AG08396 (cell line): ENCODE measurements at places on chromosomes 13 and 19.

GRCh38 chr13:101489643-101490405 lies 37.3 kb downstream of the ITGBL1 start:
- no peak for DNase-seq

DNA sequence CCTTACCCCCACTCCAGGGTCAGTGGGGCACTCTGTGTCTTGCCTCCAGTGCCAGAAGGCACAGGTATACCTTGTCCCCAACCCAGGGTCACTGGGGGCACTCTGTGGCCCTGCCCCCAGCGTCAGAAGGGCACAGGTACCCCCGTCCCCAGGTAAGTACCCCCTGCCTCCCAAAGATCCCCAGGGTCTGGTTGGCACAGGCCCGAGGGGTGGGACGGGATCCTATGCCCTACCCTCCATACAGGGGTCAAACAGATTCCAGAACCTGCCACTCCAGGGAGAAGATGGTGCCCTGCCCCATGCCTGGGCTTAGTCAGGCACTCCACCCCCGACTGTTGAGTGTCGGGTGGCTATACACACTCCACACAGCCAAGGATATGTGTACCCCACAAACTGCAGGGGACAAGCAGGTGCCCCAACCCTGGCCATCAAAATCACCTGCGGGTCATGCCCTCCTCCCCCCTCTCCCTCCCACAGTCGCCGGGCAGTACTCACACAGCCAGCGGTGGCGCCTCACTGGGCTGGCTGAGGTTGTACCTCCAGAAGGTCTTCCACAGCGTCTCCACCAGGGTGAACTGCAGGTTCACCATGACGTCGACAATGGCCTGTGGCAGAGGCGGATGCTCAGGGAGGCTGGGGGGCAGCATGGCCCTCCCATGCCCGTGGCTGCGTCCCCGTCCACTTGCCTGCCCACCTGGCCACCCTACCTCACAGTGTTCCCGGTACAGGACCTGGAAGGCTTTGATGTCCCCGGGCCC lies 13.8 kb downstream of the DCAF15 start:
- DNase-seq, result no peak

GRCh38 chr19:42816894-42817293 lies 51.4 kb upstream of the PSG8 start:
- DNase-seq, result no peak

- no peak for DNase-seq
Measured at GRCh38 chr19:17840019-17840418, 7.8 kb downstream of the JAK3 start.

- no peak for DNase-seq
Measured at GRCh38 chr13:33640832-33641231, 177.1 kb upstream of the RFC3 start.

GRCh38 chr13:77150651-77151050 lies 123.7 kb upstream of the FBXL3 start:
- DNase-seq, result no peak

GRCh38 chr19:54311486-54311885 lies 1.5 kb downstream of the LILRA5 start:
- DNase-seq, result no peak

DNA sequence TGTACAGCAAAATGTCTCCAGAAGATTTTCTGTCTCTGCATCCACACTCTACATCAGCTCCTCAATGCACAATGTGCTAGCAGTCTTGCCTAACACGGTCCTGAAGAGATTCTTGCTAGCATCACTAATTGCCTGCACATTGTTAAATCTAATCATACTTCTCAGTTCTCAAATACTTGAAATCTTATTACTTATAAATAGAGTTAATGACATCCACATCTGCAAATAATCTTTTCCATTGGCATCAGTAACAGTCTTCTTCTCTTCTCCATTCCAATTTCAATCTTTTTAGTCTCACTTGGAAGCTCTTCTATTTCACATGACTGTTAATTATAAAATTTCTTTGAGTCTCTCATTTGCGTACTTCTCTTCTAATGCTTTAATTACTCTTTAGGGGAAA lies 630.5 kb upstream of the SLITRK6 start:
- DNase-seq, result no peak

DNA sequence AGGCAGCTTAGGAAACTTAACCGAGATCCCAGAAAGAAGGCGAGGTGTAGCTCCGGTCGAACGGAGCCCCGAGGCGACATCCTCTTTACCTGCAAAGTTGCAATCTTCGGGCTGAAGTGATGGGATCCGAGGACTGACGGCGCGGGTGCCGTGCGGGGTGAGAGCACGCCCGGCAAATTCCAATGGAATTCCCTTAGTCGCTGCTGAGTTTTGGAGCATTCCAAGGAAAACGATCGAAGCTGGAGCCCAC lies 141 bp downstream of the TRPC4 start:
- DNase-seq, result no peak

DNA sequence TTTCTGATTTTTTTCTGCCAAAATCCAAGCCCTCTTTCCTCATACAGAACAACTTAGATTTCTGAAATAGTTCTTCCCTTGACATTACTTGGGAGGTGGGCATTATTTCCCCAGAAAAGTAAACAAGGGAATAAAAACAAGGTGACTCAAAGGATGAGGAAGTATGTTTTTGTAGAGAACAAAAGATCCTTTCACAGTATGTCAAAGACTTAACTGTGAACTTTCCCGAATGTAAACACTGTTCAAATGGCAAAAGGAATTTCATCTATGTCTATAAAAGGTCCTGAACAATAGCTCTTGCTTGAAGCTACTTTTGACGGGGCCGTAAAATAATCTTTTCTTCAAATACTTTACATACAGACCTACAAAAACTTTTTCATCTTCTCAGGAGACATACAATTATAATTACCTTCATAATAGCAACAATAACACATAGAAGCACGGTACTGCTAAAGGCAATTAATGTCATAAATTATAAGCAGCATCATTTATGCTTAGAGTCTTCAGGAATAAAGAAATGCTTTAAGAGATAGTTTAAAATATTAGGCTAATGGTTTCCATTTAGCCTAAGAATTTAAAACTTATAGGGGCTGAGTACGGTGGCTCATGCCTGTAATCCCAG lies 191.1 kb downstream of the RGCC start:
- DNase-seq, result no peak

DNA sequence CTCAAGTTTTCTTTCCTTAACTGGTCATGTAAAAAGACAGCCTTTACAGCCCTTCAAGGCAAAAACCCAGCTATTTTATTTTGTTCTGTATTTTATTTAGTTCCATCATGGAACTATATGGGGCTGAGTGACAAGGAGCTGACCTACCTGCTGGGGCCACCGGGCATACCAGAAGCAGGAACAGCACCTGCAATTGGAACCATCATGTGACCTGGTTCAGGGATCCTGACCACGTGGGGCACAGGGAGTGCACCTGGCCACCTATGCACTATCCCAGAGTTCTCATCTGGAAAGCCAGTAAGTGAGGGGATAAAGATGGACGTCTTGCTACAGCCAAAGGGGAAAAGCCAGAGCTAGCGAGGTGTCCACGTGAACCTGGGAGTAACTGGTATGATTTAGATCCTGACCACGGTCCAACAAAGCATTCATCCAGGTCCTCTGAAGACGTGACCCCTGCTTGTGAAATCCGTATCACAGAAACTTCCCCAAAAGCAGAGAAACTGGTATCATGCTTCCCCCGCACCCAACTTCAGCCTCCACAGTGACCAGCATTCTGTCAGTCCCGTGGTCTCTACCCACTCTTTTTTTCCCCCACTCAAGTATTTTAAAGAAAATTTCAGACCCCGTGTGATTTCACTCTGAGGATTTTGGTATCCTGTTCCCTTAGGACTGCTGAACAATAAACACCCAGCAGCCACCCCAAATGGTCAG lies 40.5 kb upstream of the SLC15A1 start:
- no peak for DNase-seq

- DNase-seq, result no peak
Measured at GRCh38 chr19:34574704-34575103, 93.1 kb downstream of the WTIP start.

DNA sequence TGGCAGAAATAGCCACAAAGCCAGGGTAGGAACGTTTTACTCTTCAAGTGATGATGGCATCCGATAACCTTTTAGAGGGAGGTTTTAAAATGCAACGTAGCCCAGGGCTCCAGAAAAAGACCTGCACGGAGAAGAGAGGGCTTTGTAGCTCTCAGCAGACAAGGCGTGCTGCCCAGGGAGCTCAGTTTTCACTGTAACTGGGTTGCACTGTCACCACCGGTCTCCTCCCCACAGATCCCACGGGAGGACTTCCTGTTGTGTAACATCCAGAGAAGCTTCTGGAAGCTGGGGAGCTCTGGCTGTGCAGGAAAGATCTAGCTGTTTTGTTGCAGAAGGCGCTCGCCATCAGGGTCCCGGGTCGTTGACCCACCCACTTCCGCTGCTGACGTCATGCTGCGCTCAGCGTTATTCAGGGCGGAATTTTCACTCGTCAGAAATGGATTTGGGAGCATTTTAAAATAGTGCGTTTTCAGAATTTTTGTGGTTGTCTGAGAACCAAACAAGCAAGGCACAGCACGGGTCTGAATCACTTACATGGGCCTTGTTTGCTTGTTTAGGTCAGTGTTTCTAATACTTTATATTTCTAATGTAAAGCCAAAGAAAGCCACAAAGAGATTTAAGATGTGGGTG lies 50.8 kb downstream of the ATP11A start:
- peak; percentile 85 for DNase-seq

- no peak for DNase-seq
Measured at GRCh38 chr19:43499042-43499441, 5.5 kb downstream of the PHLDB3 start.

DNA sequence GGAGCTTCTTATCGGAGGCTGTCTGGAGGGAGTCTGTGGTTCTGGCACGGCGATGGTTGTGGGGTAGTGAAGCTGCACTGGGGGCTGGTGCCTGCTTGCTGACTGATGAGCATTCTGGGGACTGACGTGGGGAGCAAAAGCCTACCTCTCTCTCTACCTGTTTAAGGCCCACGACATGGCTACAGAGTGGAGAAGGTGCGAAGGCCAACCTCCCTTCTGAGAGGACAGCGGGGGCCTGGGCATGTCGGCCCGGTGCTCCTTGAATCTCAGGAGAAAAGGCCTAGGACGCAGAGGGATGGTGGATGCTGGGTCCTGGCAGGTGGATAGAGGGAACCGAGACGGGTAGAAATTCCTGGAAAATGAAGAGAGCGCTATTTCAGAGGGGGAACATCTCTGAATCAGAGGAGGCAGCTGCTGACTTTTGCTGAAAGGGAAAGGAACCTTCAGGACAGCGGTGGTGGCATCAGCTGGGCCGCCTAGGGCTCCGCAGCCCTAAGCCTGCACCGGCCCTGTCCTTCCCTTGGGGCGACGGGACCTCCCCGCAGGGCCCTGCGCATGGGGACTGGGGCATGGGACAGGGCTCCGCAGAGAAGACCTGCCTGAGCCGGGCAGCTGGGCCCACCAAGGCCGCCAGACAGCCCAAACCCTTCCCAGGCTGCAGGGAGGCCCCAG lies 35.0 kb upstream of the MEDAG start:
- no peak for DNase-seq

GRCh38 chr13:111512707-111513106 lies 192.3 kb downstream of the TEX29 start:
- no peak for DNase-seq

GRCh38 chr19:42166316-42166715 lies 34.1 kb upstream of the POU2F2 start:
- DNase-seq, result no peak

DNA sequence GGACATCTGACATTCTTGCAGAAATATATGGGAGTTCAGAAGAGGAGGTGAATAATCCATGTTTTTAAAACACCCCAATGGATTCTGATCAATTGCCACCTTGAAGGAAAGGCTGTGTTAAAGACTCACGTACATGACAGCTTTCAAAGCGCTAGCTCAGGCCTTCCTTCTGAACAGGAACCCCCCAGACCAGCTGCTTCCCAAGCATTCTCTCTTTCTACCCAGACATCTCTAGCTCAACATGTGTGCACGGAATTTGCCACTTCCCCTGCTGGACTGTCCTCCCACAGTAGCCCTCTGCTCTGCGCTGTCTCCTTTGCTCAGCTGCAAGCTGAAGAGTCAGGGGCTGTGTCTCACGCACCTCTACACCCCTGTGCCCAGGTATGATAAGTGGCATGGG lies 54.5 kb downstream of the STK24 start:
- DNase-seq, result no peak

GRCh38 chr13:113650731-113651148 lies 7.3 kb downstream of the ATP4B start:
- no peak for DNase-seq

- no peak for DNase-seq
Measured at GRCh38 chr13:85373322-85373721, 425.9 kb downstream of the SLITRK6 start.

DNA sequence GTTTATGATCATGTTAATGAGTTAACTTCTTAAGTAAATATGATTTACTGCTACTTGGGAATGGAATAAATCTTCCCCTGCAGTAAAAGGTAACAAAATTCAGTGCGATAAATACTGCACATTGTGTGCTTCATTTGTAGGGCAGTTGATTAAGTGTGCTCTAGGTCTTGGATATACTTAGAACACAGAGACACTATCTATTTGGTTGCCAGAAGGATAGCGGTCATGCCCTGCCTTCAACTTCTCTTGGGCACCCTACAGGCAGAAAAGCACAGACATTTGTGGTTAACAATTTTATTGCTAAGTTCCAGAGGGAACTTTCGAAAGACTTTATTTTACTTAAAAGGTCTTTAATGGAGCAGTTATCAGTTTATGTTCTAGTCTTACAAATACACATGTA lies 605.8 kb downstream of the PCDH9 start:
- DNase-seq, result no peak

GRCh38 chr13:80341756-80342370 lies 937 bp upstream of the SPRY2 start:
- no peak for DNase-seq

GRCh38 chr19:19227217-19227616 lies 15.5 kb downstream of the NCAN start:
- DNase-seq, result no peak

DNA sequence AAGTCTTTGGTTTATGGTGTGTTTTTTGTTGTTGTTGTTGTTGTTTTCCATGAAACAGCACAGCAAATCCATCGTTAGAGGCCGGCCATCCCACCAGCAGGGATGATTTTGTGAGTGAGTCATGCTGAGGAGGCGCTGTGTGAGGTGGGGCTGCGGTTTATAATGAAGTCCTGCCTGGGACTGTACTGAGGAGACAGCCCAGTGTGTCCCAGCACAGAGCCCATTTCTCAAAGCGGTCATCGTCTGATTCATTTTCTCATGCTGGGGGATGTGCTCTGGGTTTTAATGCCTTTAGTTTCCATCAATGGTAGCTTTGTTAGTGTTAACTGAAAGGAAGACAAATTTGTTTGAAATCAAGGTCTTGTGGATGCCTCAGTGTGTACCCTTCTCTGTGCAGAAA lies 129.3 kb upstream of the SERP2 start:
- no peak for DNase-seq
